HL-60 (cell line): ENCODE measurements at places on chromosomes 4 and X.

DNA sequence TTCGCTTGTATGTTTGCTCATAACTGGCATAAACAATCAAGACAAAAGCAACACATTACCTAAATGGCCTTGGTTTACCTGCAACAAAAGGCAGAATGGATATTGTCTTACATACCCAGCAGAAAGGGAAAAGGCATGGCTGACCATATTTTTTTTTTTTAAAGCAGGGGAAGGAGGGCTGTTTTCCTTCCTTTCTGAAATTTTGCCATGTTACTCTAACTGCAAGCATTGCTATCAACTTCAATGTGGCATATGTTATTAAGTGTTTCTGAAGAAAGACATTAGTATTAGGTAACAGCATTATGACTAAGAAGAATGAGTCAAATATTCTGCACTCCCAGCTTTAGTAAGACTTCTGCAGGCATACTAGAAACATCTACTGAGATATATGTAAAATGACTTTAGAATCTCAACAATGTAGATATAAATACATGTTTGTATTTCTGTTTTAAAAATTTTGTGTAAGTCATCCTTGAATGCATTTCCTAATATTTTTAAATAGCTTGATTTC lies 512.6 kb upstream of the FAM241A start:
- no peak for DNase-seq

DNA sequence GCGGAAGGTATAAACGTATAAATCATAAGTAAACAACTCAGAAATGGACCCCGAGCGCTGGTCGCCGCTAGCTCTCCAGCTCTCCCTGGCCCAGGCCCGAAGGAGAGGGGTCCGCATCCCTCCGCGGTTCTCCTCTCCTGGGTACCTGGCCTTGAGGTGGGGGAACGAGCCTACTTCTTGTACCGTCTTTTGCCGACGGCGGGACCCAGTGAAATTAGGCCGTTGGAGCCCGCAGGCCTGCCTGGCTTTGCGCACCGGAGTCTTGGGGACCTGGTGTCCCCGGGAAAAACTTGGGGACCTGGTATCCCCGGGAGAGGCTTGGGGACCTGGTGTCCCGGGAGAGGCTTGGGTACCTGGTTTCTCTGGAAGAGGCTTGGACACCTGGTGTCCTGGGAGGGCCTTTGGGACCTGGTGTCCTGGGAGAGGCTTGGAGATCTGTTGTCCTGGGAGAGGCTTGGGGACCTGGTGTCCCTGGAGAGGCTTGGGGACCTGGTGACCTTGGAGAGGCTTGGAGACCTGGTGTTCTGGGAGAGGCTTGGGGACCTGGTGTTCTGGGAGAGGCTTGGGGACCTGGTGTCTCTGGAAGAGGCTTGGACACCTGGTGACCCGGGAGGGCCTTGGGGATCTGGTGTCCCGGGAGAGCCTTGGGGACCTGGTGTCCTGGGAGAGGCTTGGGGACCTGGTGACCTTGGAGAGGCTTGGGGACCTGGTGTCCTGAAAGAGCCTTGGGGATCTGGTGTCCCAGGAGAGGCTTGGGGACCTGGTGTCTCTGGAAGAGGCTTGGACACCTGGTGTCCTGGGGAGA lies 12.0 kb downstream of the SHOX start:
- no peak for DNase-seq

GRCh38 chr4:620851-621261 lies 4.5 kb upstream of the PDE6B start:
- no peak for DNase-seq

- no peak for DNase-seq
Measured at GRCh38 chr4:95541889-95542607, 6.7 kb downstream of the UNC5C start.

GRCh38 chr4:24690436-24690835 lies 104.9 kb upstream of the SOD3 start:
- DNase-seq = no peak
